ENCODE measurements at places on chromosomes 1 and 21.

GRCh38 chr1:7385471-7386225, 385.4 kb upstream of the VAMP3 start:
- DNase-seq: no peak

DNA sequence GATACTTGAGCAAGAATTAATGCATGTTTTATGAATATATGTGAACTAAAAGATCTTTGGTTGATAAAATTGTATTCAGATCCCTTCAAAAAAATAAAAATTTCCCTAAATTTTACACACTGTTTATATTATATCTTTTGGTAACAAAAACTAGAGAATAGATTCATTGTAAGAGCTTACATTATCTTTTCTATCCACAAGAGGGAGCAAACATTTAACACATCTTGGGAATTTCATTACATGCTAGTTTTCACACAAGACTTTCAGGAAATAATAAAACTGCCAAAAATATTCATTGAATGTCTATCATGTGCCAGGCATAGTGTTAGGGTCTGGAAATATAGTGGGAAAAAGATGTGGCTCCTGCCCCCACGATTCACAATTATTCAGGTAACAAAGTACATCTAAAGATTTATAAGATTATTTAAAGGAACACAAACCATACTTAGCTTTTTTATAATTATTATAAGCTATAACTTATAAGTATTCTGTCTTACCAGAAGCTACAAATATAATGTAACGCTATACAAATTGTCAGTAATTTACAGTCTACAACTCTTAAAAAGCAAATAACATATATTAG, 30.6 kb downstream of the FAF1 start:
- DNase-seq: no peak

DNA sequence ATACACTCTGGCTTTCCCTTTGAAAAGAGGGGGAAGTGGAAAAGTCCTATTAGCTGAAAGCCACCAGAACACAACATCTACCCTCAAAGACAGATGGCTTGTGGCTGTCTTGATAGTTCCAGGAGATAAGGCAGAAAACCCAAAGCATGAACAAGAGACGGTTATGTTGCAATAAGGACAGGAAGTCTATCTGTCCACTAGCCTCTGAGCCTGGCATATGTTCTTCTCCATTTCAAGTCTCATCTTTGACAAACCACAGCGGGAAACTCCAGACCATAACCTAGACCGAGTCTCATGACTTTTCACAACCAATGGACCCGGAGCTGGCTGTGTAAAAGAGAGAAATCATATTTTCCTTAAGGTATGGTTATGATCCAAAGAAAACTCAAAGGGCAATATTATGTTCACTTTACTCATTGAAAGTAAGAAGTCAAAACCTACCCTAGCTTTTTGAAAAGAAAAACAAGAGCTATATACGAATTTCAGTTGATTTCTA, 33.8 kb downstream of the DUSP10 start:
- DNase-seq: no peak

GRCh38 chr1:22410928-22411495, 40.6 kb upstream of the ZBTB40 start:
- no peak for DNase-seq

- no peak for DNase-seq
These were observed 445 bp upstream of the RGS4 start for GRCh38 chr1:163068716-163069115.

DNA sequence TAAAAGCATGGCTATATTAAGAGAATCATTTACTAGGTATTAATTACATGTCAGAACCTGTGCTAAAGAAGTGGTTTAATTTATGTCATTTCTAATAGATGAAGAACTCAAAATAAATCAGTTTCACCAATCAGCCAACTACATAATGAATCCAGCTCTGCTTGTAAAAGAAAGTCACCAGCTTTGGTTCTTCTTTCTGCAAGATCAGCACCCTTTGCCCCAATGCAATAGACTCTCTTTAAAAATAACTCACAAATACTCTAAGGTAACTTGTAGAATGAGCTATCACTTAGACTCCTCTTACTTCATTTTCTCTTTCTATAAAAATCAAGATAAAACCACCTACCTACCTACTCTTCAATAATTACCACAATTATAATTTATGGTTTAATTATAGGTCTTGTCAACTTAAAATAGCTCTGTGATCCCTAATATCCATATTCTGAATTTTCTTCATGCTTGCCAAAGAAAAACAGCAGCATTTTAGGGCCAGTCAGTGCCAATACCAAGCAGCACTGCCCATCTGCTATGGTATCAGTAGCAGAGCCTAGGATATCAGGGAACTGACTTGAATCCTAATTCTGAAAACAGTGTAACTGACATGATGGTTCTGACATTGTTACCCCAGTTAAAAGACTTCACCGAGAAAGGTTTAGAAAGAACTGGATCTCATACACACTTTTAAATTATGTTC, 11.3 kb downstream of the SLC19A2 start:
- no peak for DNase-seq

DNA sequence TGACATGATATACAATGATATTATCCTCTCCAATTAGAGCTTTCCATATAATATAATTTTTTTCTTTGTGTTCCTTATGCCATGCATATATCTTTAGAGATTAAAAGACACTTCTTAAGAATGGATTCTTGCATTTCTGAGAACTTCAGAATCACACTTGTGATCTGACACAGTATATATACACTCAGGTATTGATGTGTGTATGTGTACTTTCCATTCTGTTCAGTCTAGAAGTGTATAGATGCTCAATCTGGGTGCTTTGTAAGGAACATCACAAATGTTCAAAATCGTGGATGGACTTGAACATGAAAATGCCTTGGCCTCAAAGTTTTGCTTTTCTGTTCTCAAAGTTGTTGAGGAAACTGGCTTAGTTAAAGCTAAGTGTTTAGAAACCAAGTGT, 102.7 kb downstream of the FGGY start:
- no peak for DNase-seq

DNA sequence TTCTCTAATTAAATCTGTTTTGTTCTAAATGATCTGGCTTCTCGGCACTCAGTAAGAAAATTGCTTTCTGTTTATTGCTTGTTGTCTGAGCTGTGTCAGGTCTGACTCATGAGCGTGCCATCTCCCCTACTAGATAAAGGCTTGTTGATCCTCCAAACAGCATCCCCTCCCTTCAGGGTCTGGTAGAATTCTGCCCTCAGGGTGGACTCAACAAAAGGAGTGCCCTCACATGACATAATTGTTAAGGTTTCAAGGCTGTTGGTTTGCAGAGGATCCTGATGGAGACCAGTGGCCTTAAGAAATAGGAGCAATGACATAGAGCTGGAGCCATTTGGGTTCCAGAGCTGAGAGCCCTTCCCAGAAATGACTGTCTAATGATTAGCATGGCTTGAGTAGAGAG, 36.0 kb upstream of the ATP2B4 start:
- no peak for DNase-seq

DNA sequence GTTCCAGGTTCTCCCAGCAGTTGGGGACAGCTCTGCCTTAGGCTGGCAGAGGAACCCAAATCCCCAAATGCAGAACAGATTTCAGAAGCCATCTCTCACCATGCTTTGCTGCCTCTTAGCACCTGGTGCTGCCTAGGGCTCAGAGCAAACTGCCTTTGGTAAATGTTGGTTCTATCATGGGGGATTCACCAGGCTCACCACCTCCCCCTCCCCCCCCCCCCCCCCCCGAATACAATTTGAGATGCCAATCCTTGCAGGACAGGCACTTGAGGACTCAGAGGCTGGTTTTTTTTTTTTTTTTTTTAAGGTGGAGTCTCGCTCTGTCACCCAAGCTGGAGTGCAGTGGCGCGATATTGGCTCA, 447 bp upstream of the PAQR6 start:
- no peak for DNase-seq

- DNase-seq: no peak
These were observed 12.2 kb upstream of the CDK18 start for GRCh38 chr1:205492201-205492667.

DNA sequence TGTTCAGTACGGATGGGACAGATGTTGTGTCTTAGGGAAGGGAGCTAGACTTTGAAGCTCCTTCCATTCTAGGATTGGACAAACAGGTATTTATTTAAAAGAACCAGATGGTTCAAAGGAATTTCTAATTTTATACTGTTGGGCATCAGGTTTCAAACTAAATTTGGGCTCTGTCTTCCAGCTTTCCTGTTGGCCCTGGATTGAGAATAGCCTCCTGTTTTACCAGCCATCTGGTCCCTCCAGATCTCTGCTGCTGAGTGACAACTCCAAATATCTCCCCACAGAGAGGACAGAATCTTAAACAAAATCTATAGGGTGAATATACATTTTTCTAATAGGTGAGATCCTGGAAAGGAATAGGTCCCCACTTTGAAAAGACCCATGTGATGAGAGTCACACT, 52.5 kb upstream of the CNIH3 start:
- DNase-seq: no peak

- no peak for DNase-seq
These were observed 16.7 kb downstream of the CLDN14 start for GRCh38 chr21:36463204-36463603.

DNA sequence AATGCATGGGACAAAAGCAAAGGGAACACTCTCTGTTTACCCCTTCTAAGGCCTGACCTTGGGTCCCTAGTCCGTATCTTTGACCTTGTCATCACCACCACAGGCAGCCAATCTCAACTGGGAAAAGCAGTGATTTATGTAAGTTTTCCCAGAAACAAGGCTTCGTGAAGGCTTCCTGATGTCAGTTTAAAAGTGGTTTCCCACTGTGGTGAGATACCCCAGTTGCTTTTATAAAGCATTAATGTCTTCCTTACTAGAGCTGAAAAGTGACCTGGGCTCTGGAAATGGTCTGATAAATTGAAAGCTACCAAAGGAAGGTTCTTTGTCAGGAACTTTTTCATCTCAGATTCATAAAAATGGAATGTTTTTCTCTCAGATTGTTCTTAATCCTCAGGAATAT, 536.4 kb upstream of the PTBP2 start:
- no peak for DNase-seq

DNA sequence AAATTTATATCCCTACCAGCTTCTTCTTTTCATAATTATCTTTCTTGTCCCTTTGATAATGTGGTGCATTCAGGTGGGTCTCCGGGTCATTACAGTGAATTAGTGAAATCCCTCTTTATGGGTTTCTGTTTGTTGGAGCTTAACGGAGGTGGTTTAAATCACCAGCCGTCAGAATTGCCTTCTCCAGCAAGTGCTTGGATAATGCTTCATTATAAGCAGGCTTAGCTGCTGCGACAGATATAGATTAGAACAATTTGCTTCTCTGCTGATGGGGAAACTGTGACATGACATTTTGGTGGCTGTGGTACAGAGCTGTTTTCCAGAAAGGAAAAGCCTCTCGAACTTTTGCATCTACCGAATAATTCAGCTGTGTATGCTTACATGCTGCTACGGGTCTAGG, 56.9 kb downstream of the KAZN start:
- no peak for DNase-seq

Data from stimulated activated CD4-positive, alpha-beta T cell treated with anti-CD3 and anti-CD28 coated beads, Interleukin-4, amount 100 ng/mL, for 4 hours (primary cell).